ENCODE measurements at places on chromosomes 1 and 21.

GRCh38 chr1:156108057-156108456 is 6.5 kb upstream of the LMNA start:
- no peak for DNase-seq

DNA sequence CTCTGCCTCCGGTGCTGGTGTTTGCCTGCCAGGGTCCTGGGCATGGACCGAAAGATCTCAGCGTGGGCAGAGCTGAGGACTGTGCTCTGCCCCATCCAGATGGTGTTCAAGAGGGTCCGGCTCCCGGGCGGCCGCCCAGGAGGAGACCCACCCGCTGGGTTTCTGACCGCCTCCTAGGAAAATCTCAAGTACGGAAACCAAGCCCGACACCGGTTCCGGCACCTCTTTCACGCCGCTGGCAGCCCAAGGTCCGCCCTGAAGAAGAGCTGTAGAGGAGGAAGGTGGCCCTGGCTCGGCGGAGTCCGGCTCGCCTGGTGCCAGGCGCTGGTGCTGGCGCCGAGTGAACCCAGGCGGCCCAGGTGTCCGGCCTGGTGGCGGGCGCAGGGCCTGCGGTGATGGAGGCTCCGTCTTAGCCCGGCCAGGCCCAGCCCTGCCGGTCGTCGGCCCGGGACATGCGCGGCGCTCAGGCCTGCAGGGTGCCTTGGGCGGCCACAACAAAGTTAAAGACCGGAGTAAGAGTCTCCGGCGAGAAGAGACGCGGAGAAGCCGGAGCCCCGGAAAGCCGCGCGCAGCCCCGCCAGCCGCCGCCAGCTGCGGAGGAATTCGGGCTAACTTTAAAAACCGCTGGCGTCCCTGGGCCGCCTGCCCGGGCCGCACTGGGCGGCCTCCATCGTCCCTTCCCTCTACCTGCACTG is 1.5 kb downstream of the GRIK3 start:
- DNase-seq: no peak

- DNase-seq: no peak
These were observed 94.9 kb downstream of the NAV1 start for GRCh38 chr1:201633811-201634210.

DNA sequence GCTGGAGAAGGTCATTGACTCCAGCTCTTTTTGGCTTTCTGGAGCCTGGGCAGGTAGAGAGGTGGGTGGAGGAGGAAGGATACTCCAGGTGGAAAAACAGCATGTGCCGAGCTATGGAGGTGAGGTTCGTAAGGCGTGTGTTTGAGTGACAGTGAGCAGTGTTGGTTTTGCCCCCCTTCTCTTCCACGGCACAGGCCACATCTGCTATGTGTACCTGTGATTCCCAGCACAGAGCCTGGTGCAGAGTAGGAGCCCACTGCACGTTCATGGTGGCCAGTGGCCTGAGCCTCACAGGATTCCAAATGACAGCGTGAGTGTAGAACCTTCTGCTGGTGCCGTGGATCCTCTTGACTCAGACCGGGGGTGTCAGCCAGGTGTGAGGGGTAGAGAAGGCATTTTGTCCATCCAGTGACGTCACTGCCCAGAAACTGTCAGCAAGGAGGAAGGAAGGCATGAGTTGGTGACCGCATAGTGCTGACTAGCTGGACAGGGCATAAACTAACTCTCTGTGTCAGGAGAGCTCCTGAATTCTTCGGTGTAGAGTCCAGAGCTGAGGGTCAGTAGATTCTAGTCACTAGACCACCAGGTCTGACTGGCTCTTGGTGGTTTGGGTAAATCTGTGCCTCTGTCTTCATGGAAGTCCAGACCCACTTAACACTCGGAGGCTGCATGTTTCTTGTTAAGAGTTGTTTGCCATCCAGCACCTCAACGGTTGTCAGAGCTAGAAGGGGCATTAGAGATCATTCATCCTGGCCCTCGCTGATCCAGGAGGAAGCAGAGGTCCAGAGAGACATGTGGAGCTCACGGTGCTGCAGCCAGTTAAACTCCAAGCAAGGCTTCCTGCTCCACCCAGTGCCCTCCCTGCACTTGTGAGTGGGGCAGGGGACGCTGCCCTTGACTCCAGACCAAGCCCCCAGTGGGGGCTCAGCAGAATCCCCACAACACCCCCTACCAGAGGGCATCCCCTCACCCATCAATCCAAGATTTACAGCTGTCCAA is 3.8 kb downstream of the QSOX1 start:
- DNase-seq: no peak

DNA sequence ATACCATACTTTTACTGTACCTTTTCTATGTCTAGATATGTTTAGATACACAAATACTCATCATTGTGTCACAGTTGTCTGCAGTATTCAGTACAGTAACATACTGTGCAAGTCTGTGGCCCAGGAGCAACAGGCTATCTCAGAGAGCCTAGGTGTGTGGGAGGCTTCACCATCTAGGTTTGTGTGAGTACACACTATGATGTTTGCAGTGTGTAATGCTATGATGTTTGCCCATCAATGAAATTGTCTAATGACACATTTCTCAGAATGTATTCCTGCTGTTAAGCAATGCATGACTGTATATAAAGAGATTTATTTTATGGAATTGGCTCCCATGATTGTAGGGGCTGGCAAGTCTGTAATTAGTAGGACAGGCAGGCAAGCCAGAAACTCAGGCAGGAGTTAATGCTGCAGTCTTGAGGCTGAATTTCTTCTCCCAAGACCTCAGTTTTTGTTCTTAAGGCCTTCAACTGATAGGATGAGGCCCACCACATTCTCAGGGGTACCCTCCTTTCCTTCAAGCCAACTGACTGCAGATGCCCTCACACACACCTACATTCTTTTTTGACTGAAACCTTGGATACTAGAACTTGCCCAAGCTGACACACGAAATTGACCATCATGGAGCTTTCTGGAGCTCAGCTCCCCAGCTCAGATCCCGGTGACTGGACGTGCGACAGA is 7.7 kb upstream of the AGTRAP start:
- DNase-seq: no peak

DNA sequence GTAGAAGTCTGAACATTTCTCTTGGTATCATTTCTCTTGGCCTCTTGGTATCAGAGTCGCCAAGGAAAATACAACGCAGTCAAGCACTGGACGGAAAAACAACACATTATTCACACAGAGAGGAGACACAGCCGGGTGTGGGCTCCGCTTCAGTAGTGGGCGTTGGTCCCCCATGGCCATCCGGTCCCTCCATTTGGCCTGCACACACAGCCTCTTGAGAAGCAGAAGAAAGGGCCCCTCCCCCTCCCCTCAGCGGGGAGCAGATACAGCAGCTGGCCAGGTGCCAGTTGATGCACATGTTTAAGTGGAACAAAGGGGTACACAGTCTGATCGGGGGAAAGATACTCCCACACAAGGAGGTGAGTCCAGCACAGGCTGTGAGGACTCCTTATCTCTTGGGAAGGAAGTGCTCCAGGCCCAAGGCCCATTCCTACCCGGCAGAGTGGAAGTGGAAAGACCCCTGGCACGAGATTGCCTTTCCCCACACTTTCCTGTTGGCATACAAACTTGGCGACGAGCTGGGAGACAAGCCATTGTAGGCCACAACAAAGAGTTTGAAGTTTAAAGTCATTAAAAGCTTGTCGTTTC is 311.3 kb downstream of the FAM72C start:
- no peak for DNase-seq

DNA sequence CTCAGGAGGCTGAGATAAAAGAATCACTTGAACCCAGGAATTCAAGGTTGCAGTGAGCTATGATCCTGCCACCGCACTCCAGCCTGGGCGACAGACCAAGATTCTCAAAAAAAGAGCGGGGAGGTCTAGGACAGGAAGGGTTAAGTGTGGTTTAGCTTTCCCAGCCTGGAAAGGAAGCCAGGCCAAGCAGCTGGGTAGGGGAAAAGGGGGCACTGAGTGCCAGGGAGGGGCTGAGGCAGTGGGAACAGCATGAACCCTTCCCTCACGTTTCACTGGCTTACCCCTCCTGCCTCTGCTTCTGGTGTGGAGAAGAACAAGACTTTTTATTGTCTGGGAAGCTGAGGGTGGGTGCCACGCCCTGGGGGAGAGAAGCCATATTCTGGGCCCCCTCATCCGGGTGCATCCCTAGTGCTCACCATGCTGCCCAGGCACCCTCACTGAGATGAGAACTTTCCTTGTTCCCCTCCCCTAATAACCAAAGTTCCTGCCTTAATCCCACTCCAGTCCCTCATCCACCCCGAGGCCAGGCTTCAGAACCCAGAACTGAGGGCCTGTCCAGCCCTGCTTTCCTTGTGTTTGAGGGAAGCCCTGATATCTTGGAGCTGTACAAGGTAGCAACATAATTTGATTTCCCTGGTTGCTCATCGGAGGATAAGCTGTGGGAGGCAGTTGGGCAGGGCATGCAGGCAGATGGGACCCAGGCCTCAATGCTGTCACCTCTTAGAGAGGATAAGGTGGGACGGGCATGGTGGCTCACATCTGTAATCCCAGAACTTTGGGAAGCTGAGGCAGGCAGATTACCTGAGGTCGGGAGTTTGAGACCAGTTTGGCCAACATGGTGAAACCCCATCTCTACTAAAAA is 2.0 kb upstream of the LMNA start:
- no peak for DNase-seq

GRCh38 chr21:42262831-42263231 is 43.9 kb downstream of the ABCG1 start:
- no peak for DNase-seq

DNA sequence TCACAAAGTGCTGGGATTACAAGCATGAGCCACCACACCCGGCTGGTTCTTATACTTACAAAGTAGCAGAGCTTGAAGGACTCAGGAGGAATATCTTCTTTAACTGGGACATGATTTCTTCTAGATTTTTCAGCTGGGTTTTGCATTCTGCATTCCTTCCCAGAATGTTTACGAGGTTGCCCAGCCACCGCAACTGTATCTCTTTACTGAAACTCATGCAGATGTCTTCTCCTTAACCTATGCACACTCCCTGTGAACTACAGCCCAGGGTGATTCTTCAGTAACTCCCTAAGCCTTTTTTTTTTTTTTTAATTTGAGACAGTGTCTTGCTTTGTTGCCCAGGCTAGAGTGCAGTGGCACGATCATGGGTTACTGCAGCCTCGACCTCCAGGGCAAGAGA is 8.7 kb upstream of the DOP1B start:
- no peak for DNase-seq

GRCh38 chr21:18382141-18382540 is 21.4 kb downstream of the TMPRSS15 start:
- DNase-seq: no peak

DNA sequence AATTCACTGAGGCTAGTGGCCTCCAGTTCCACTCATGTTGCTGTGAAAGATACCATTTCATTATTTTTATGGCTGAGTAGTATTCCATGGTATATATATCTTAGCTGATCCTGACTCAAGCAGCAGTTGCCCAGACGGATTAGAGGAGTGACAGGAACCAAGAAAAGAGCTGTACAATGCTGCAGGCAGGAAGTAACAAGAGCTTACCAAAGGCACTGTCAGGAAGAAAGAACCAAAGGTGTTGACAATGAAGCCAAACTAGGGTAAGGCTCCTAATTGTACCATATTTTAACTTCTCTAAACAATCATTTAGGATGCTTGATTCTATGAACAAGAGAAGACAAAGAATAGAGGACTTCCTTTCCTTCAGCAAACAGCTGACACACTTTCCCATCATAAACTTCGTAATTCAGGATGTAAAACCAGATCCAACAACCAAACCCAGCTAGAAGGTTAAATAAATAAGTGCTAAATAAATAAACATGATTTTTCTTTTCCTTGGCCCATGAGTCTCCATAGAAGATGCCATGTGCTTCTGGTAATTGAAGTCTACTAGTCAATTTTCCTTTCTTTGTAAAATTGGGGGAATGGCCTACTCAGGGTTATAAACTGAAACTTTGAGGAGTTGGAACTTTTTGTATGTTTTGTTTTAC is 248.2 kb upstream of the SGIP1 start:
- DNase-seq: no peak

- no peak for DNase-seq
These were observed 582 bp upstream of the KCNAB2 start for GRCh38 chr1:6045110-6045502.

GRCh38 chr1:230430499-230430898 is 4.4 kb upstream of the PGBD5 start:
- no peak for DNase-seq

DNA sequence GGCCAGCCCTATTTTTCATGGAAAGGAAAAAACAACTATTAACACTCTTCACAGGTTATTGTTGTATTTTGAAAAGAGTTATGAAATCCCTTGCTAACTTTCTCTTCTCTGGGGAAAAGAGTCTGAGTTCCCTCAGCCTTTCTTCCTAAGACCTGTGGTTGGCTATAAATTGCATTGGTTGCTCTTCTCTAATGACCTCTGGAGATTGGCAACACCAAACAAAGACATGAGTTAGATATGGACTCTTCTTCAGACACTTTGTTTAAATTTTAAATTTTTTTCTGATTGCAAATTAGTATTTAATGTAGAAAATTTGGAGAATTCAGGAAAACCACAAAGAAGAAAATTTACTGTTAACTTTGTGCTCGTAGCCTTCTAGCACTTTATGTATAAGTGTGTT is 275.7 kb downstream of the PBX1 start:
- DNase-seq: no peak

DNA sequence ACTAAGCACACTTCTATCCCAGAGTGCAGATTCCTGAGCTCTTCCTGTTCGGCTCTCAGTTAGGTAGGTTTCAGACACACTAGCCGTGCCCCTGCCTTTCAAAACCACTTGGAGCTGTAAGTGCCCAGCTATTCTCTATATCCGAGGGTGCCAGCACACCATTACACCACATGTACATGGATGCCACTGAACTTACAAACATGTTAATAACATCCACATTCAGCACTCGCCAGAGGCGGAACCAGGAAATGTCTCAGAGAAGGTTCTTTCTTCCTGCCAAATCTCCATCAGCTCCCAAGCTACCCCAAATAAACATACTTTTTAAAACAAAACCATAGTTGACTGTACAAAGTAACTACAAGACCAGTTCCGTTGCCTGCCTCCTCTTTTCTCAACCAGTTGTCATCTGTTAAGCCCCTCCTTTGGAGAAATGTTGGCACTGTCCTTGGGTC is 78.4 kb upstream of the CTTNBP2NL start:
- no peak for DNase-seq

GRCh38 chr1:29408831-29409605 is 172.7 kb downstream of the PTPRU start:
- DNase-seq: no peak

- DNase-seq: no peak
These were observed 3.2 kb upstream of the AK2 start for GRCh38 chr1:33039840-33040239.

Measured in ELR (cell line).